ENCODE measurements at places on chromosomes 2 and 18. TPM values are rescaled to one million over a fixed set of nuclear protein-coding genes. Genes with fewer than 3 reads are reported as not detected.

DNA sequence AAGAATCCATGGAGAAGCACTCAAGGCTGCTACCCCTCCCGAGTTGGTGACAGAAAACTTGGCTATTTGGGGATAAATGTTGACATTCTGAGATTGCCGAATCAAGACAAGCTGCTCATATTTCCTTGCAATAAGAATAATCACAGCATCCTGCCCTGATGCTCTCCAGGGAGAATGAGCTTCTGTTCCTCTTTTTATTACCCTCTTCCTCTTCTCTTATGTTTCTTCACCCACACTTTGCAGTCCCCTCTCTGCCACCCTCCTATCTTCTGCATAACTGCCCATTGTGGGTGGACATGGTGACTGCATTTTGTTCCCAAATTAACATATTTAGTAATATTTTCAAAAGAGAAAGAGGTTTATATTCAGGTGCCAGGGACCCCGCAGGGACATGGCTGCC lies 11.9 kb upstream of the MSGN1 start:
- no peak for DNase-seq

Gene PLB1
- 1.6 TPM for total RNA-seq

GRCh38 chr2:105645031-105645937 lies 99.4 kb upstream of the NCK2 start:
- no peak for DNase-seq

DNA sequence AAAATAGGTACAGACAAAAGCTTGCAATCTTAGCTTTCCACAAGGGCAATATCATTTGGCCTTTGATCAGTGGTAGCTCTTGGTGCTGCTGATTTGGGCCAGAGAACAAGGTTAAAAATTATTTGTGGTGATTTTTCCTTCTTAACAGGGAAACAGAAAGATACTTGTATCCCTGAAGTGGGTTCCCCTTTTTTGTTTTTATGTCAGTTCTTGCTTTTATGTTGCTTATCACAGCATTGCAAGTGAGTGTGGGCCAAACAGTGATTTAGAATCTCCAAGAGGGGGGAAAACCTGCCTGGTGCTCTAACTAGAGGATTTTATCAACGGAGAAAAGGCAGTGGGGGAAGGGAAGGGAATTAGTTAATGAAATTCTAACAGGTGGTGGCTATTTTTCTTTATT lies 197.6 kb upstream of the SP5 start:
- no peak for DNase-seq

Gene CYTIP
- total RNA-seq: 610 TPM

DNA sequence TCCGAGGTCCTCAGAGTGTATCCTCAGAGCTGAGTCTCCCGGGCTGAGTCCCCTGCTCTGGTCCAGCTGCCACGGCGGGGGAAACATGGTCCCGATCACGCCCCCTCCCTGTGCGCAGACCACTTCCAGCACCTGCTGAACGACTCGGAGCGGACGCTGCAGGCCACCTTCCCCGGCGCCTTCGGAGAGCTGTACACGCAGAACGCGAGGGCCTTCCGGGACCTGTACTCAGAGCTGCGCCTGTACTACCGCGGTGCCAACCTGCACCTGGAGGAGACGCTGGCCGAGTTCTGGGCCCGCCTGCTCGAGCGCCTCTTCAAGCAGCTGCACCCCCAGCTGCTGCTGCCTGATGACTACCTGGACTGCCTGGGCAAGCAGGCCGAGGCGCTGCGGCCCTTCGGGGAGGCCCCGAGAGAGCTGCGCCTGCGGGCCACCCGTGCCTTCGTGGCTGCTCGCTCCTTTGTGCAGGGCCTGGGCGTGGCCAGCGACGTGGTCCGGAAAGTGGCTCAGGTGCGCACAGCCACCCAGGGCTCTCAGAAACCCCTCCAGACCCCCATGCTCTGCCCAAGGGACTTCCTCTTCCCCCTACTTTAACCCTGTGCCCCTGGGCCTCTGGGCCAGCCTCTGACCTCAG lies 26.7 kb downstream of the GPC1 start:
- DNase-seq: peak; percentile 2

DNA sequence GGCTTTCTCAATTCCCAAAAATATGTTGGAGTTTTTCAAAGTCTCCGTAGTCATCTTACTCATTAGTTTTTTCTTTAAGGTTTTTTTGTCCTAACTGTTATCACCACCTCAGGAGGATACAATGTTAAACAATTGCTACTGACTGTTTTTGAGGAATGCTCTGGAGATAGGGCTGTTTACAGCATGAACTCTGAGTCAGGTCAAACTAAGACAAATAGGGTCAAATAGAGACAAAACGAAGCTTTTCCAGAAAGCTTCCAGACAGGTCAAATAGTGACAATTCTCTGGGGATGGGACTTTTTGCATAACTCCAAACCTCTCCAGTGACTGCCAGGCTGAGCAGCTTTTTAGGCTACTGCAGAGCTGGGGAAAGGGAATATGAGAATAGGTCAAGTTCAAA lies 15.2 kb upstream of the DIPK1C start:
- no peak for DNase-seq

Gene CD28
- 167 TPM for total RNA-seq

GRCh38 chr2:23385351-23385747 lies 370 bp downstream of the KLHL29 start:
- DNase-seq: peak; percentile 32
